ENCODE measurements at places on chromosomes 5 and 9.

DNA sequence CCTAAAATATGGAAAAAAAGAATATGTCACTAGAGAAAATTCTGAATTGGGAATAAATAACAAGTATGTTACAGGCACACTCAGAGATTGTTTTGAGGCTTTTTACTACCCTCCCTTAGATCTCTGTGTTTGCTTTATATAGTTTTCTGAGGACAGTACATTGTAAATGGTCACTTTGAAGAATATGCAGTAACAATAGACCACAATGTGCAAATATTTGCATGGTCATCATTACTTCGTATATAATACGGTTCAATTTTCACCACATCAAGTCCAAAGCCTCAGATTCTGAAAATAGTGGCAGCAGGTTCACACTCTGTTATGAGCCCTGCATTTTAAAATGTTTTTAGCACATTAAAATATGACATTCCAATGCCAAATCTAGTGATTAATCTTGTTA is 238.6 kb downstream of the ADAMTS6 start:
- no peak for DNase-seq

GRCh38 chr5:57650360-57651069 is 167.9 kb upstream of the ACTBL2 start:
- DNase-seq: peak; percentile 43

GRCh38 chr9:93577078-93577974 is 942 bp downstream of the PHF2 start:
- DNase-seq: peak; percentile 86

DNA sequence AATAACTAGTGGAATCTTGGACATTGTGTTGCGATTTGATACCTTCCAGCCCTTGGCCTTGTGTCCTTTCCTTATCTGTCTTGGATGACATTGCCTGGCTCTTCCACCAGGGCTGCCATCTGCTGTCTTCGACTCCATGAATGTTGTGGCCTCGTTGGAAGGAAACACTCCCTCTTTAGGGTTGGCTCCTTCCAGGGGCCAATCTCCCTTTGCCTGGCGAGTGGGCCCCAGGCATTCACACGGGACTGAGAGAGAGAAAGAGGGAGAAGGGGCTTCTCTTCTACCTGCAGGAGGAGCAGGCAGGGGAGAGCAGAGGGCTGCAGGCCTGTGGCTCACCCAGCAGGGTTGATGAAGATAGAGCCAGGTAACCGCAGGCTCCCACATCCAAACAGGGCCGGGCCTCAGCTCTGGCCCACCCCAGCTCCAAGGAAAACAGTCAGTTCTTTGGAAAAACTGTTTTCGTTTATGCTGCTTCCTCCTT is 31.3 kb downstream of the FGF1 start:
- no peak for DNase-seq

DNA sequence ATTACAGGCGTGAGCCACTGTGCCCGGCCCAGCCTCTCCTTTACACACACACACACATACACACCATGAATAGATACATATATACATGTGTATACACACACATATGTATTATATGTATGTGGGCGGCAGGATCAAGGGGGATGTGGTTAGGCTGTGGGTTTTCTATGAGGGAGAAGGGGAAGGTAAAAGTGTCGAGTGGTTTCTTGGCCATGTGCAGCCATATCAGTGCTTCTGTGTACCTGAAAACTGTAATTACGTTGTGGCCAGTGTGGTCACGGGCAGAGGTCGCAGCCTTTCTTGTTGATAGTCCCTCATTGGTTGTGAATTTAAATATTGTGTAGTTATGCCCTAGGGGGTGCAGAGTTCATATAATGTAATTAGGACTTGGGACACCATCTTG is 16.5 kb downstream of the CDK20 start:
- no peak for DNase-seq

GRCh38 chr9:97445119-97445701 is 33.3 kb downstream of the TDRD7 start:
- DNase-seq: no peak

DNA sequence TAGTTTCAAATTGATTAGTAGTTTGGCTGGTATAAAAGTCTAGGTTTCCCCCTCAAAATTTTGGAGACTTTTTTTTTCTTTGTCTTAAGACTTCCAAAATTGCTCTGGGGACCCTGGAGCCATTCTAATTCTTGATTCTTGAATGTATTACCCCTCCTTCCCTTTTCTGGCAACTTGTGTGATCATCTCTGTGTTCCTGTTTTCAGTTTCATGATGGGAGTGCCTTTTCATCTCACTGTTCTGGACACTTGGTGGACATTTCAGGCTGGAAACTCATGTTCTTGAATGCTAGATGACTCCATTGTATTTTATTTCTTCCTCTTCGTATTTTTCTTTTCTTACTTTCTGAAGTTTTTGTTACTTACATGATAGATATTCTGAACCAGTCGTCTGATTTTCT is 57.3 kb upstream of the LRRC70 start:
- no peak for DNase-seq

- DNase-seq: no peak
Measured at GRCh38 chr9:75462866-75463265, 374.6 kb downstream of the OSTF1 start.

- no peak for DNase-seq
Measured at GRCh38 chr9:109830545-109830944, 50.5 kb downstream of the PALM2AKAP2 start.

DNA sequence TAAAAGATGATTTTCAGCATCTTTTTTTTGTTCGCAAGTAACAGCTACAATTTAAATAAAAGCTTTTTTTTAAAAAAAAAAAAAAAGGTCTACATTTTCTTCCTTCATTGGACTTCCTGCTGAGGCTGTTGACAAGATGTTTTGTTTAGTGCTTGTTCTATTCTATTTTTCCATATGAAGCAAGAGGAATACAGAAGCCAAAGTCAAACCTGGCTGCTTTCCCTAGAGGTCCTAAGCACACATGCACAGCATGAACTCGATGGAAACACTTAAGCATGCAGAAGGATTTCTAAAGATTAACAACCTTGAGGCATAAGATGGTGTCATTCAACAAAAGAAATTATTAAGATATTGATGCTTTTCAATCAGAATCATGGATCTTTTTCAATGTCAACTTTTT is 105.1 kb downstream of the ADCY2 start:
- DNase-seq: no peak

- no peak for DNase-seq
Measured at GRCh38 chr5:104815212-104815611, 1252.6 kb upstream of the NUDT12 start.

- DNase-seq: peak; percentile 99
Measured at GRCh38 chr5:172904643-172905345, 54.4 kb upstream of the RPL26L1 start.

- no peak for DNase-seq
Measured at GRCh38 chr9:95229230-95229915, 88.1 kb downstream of the FANCC start.

- no peak for DNase-seq
Measured at GRCh38 chr9:126513159-126514036, 100.3 kb upstream of the LMX1B start.

DNA sequence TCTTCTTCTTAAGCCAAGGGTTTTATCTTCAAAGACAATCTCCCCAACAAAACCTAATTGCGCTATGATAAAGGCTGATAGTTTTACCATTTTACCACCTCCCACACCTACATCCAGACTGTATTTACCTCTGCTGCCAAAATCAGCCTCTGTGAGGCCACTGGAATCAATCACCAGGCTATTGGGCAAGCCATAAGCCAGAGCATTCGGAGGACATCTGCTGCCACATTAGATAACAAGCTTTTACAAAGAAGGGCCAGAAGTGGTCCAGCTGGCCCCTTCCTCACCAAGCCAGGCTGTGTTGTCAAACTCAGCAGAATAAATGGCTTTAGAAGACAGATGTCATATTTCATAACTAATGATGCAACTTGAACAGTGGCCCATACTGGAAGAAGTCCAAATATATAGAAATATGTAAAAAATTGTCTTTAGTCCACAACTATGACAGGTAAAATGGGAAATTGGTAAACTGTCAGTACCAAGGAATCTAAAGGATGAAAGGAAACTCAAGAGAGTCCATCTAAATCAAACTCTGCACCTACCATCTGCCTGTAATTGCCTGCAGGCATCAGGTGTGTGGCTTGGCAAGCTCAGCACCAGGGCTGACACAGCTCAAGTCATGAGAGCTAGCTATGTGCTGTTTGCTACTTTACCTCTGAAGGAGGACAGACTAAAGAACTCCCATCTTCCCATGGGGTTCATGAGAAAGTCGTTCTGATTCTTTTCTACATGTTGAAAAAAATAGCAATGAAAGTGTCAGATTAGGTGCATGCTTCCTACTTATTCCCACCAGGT is 16.1 kb downstream of the SLC45A2 start:
- no peak for DNase-seq

- no peak for DNase-seq
Measured at GRCh38 chr5:6568383-6568782, 64.5 kb downstream of the NSUN2 start.

DNA sequence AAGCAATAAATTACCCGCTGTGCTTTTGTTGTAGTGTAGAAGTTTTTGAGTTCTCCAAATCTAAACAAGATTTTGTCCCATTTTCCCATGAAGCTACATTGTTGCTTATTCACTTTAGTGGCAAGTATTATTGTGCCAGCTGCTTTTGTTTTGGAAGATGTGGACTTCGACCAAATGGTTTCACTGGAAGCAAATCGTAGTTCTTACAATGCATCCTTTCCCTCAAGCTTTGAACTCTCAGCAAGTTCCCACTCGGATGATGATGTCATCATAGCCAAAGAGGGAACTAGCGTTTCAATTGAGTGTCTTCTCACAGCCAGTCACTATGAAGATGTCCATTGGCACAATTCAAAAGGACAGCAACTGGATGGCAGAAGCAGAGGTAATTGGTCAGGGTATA is 10.9 kb downstream of the MFAP3 start:
- DNase-seq: no peak

GRCh38 chr9:86703346-86703745 is 244.0 kb downstream of the GAS1 start:
- DNase-seq: no peak

DNA sequence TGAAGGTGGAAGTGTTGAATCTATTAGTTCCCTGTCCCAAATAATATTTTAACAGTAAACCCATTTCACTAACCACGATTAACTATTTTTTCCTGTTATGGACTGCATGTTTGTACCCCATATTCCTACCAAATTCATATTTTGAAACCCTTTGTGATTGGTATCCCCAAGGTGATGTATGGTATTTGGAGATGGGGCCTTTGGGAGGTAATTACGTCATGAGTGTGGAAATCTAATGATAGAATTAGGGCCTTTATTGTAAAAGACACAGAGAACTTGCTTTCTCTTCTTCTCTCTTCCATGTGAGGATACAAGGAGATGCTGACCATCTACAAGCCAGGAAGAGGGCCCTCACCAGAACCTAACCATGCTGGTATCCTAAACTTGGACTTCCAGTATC is 744.7 kb downstream of the DTWD2 start:
- DNase-seq: no peak

- DNase-seq: no peak
Measured at GRCh38 chr5:15286650-15287049, 213.3 kb upstream of the FBXL7 start.

GRCh38 chr5:75057561-75057960 is 5.2 kb upstream of the GCNT4 start:
- DNase-seq: no peak

DNA sequence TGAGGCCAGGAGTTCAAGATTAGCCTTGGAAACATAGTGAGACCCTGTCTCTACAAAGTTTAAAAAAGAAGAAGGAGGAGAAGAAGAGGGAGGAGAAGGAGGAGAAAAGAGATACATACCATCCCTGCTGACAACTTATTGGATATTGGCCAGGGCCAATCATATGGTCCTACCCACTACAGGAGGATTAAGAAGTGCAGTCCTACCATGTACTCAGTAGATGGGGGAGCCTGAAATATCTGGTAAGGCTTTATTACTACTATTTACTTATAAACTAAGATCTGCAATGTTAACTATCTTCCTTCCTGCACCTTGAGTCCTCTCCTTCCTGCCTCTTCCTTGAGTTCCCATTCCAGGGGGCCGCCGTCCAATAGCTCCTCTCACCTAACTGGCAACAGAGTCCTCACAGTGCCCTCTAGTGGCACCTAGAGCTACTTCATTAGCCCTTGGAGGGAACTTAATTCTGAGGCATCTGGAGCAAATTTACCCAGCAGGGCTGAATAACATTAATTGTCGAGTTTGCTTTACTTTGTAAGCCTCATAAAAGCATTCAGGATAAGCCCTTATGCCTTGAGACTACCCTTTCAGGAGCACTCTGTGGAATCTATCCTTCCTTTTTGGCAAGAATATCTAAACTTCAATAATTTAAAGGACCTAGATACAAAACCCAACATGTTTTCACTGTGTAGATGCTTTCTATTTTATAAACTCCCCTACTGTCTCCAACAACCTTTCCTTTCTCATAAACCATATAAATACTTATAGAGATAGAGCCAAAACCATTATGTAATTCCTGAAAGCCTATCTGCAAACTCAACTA is 39.1 kb upstream of the RANBP6 start:
- peak; percentile 36 for DNase-seq

- no peak for DNase-seq
Measured at GRCh38 chr9:127707766-127708165, 978 bp downstream of the CFAP157 start.

DNA sequence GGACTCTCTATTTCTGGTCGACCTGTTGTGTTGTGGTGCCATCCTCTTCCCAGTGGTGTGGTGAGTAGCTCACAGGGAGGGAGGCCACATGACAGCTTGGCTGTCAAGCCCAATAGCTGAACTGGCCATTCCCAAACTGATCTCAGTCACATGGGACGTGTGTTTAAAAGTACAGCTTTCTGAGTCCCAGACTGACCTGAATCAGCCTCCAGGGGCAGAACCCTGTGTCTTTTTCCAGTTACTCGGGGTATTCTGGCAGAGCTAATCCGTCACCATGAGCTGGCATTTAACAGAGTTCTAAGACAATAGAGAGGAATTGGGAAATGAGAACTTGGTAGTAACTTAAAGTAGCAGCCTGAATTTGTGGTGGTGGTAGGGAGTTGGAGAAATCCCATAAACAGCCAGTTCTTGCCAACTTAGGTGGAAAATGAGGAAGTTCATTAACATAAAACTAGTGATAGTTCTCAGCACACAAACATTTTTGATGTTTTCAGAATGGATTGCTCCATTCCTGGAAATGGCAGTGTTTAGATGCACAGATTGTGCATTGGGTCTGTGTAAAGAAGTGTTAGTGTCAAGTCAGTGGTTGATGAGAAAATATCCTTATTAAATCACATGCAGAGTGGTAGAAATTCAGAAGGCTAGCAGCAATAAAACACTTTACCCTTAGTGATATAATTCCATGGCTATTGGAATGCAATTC is 50.9 kb downstream of the GPR107 start:
- no peak for DNase-seq

GRCh38 chr5:89967771-89968444 is 441.6 kb downstream of the CETN3 start:
- no peak for DNase-seq

DNA sequence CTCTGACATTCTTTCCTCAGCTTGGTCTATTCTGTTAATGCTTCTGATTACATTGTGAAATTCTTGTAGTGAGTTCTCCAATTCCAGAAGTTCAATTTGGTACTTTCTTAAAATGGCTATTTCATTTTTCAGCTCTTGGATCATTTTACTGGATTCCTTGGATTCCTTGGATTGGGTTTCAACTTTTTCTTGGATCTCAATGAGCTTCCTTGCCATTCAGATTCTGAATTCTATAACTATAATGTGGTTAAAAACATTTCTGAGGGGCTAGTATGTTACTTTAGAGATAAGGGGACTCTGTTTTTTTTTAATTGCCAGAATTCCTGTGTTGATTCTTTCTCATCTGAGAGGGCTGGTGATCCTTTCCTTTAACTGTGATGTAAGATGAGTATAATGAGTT is 136.4 kb downstream of the MCTP1 start:
- DNase-seq: no peak
